Stimulated activated CD8-positive, alpha-beta memory T cell treated with anti-CD3 and anti-CD28 coated beads, Interleukin-2, amount 100 ng/mL, for 1 hour (primary cell): ENCODE measurements at places on chromosomes 5 and 9.

- DNase-seq, result no peak
These were observed 143.9 kb upstream of the STC2 start for GRCh38 chr5:173472164-173472563.

DNA sequence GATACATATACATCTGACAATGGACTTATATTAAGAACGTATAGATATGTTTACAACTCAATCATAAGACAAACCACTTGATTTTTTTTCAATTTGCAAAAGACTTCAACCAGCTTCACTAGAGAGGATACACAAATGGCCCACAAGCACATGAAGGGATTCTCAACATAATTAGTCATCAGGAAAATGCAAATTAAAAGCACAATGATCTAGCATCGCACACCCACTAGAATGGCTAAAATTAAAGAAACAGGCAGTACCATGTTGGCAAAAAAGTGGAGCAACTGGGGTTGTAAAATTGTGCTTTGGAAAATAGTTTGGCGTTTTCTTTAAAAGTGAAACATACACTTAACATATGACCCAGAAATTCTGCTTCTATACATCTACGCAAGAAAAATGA lies 80.0 kb upstream of the TRIO start:
- no peak for DNase-seq

DNA sequence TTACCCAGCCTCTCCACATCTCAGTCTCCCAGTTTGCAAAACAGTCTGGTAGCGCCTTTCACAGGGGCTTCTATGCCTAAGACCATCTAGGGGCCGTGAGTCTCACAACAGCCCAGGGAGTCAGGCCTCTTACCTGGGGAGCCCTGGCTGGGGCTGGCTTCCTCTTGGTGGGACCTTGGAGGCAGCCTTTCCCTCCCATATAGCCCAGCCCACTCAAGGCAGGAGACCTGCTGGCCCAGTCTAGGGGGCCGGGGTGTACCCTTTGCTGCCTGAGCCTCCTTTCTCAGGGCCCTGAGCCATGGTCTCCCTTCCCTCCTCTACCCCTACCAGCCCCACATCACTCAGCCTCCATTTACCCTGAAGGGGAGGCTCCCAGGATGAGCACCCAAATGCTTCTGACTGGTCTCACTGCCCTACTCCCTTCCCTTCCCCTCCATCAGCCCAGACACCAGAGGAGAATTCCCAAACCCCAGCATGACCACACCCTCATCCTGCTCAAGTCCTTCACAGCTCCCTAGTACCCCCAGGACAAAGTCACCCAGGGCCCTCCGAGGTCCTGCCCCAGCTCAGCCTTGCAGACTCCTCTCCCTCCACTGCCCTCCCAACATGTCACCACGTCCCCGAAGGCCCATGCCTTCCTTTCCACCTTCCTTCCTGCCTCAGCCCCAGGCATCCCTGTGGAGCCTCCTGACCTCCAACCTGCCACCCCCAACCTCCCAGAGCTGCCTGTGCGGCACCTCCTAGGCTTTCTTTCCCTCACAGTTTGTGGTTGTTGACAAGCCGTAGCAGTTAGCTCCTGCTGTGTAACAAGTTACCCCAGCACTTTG lies 55.3 kb downstream of the BARX1 start:
- no peak for DNase-seq

DNA sequence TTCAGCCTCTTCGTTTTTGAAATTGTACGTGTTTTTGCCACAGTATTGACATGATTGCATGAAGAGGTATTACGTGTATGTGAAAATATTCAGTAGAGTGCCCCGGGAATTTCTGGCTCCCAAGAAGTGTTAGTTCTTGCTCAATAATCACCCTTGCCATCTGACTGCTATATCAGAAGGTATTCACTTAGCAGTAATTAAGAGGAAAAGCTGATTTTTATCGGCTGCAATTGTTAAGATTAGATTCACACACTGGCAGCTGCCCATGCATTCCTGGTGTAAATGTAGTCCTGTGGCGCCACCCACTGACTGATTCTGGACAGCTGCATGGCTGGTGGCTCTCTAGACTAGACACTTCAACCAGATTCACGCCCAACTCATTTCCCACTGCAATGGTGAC lies 440.1 kb upstream of the ADAMTS16 start:
- no peak for DNase-seq

DNA sequence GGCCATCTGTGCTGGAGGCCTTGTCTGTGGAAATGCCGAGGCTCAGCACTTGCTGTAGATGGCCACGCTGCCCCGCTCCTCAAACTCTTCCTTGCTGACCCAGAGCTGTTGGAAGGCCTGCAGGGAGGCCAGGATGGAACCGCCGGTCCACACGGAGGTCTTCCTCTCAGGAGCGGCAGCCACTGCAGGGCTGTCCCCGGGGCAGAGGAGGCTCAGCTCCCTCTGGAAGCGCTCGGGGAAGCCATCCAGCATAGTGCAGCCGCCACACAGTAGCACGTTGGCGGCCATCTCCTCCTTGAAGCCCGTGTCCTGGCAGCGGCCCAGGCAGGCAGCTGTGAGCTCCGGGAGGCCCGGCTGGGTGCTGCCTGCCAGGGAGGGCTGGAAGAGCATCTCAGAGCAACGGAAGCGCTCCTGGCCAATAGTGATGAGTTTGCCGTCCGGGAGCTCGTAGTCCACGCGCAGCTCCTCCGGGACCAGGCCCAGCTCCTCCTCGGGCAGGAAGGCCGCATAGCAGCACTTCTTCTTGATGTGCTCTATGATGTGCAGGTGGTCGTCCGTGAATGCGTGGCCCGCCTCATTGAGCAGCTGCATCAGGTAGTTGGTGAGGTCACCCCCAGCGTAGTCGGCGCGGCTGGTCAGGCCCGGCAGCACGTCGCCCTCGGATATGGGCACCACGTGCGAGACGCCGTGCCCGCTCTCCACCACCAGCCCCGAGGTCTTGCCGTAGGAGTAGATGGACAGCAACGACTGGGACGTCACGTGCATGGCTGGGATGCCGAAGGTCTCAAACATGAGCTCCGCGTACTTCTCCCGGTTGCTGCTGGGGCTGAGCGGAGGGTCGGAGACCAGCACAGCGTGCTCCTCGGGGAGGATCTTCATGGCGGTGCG lies 901 bp downstream of the ACTL7B start:
- no peak for DNase-seq

DNA sequence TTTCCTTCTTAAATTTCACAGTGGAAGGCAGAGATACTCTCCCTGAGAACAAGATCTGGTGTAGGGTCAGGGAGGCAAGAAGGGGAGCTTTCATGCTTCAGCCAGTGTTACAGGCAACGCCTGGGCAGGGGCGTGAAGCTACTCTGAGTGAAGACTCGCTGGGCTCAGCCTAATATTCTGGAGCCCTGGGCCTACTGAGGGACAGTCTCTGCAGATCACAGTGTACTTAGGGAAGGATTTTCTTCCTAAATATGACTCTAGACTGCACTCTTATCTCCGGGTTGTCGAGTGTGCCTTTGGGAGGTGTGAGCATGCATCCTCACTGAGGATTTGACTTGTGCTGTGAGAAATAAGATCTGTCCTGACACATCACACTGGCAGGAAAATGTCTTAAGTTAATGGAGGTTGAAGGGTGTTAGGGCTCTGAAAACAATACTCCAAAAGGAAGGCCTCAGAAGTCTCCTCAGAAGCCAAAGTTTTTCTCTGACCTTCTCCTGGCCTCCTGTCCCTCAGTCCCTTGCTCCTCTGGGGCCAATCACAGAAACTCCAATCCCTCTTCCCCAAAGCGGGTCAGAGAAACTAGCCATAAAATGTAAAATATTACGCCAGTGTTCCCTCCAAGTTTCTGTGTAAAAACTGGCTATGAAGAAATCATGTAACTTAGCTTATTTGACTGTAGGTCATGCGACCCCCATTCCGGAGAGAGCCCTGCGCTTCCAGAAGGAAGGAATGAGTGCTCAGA lies 156.8 kb upstream of the TBC1D2 start:
- DNase-seq, result no peak

- no peak for DNase-seq
These were observed 12.0 kb downstream of the LRRC26 start for GRCh38 chr9:137157618-137158415.

GRCh38 chr9:108258640-108259039 lies 597.1 kb downstream of the ACTL7B start:
- no peak for DNase-seq

GRCh38 chr5:139562847-139563246 lies 1.7 kb downstream of the UBE2D2 start:
- no peak for DNase-seq

DNA sequence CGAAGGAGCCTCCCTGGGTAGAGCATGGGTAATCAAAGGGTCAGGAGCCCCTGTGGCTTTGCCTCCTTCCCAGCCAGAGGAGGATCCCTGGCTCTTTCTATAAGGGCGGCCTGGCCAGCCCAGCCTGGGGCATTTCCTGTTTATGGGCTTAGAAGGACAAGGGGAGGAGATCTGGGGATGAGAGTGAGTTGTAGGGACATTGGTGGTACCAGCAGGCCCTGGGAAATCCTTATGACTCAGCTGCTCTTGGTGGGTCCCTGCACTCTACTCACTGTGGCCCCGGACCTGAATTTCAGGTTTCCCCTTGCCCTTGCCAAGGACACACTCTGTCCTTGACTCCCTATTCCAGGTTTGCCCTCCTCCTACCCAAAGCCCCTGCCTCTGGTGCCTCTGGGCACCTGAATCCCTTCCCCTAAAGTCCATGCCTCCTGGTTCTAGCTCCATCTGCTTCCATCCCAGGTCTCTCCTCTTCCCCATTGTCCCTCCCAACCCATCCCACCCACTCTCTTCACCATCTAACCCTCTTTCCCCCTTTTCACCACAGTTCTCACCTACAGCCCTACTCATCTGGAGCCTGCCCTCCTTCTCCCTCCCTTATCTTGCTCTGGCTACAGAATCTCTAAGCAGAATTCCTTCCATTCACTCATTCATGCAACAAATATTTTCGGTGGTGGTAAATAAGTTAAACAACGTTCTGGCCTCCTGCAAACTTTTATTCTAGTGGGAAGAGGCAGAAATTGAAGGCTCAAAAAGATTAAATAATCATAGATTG lies 34.9 kb downstream of the PCDH1 start:
- no peak for DNase-seq

DNA sequence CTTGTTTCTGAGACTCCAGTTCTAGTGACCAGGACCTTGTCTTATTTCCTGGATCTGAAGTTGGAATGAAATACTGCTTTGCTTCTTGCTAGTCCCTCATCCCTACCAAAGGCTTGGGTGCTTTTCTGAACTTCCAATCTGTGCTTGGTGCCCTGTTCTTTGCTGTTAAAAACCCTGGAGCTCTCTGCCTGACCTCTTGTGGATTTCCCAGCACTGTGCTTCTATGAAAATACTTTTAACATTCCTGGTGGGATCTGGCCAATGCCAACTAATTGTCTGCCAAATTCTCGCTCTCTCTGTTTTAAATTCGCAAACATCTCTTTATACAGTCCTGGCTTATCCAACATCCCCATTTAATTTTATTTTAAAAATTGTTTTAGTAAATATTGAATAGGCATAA lies 26.7 kb upstream of the CSNK1G3 start:
- DNase-seq, result no peak

- no peak for DNase-seq
These were observed 236.6 kb upstream of the RASEF start for GRCh38 chr9:83299571-83299970.

GRCh38 chr9:135927195-135928013 lies 20.1 kb upstream of the CAMSAP1 start:
- no peak for DNase-seq

DNA sequence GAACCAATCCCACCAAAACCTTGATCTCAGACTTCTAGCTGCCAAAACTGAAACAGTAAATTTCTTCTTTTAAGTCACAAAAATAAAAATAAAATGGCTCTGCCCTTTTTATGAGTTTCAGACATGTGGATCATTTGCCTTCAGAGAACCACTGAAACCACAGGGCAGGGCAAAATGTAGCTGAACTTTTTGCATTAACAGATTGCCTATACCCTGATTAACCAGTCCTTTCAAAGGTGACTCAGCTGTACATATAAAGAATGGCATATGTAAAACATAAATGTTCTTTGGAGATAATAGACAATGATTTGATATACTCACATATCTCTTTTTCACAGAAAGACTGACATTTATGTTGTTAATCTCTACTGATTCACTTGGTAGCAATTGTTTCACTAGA lies 187.1 kb upstream of the GRIN3A start:
- DNase-seq, result no peak

DNA sequence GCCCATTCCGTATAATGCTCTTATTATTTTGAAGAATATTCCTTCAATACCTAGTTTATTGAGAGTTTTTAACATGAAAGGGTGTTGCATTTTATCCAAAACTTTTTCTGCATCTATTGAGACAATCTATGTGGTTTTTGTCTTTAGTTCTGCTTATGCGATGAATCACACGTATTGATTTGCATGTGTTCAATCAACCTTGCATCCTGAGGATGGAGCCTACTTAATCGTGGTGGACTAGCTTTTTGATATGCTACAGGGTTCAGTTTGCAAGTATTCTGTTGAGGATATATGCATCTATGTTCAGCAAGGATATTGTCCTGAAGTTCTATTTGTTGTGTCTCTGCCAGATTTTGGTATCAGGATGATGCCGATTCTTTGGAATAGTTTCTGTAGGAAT lies 1070.3 kb upstream of the CDH18 start:
- DNase-seq, result no peak

- no peak for DNase-seq
These were observed 131.4 kb downstream of the CD180 start for GRCh38 chr5:67065237-67065636.

- DNase-seq, result no peak
These were observed 197.6 kb downstream of the KDM4C start for GRCh38 chr9:6955251-6955921.

GRCh38 chr9:129571298-129572051 lies 49.4 kb downstream of the C9orf50 start:
- no peak for DNase-seq

GRCh38 chr5:154377754-154378533 lies 67.9 kb upstream of the SAP30L start:
- no peak for DNase-seq

DNA sequence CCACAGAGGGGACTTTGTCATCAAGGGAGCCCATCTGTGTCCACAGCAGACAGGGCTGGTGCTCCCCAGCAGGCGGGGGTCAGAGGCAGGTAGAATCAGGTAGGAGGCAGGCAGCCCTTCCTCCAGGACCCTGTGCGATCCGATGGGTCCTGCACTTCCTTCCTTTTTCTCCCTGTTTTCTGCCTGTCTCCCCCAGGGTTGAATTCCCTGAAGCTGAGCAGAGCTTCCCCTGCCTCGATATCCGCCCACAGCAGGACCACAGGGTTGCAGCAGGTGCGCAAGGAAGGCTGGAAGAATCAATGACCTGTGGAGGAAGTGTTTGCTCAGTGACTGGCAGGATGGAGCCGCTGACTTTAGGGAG lies 69.2 kb downstream of the MRPL36 start:
- no peak for DNase-seq

GRCh38 chr9:121637713-121638220 lies 13.7 kb upstream of the DAB2IP start:
- no peak for DNase-seq
